Occipital lobe (tissue), 3 donors: ENCODE measurements at places on chromosomes 6 and 20. TPM values are rescaled to one million over a fixed set of nuclear protein-coding genes. Genes with fewer than 3 reads are reported as not detected.

DNA sequence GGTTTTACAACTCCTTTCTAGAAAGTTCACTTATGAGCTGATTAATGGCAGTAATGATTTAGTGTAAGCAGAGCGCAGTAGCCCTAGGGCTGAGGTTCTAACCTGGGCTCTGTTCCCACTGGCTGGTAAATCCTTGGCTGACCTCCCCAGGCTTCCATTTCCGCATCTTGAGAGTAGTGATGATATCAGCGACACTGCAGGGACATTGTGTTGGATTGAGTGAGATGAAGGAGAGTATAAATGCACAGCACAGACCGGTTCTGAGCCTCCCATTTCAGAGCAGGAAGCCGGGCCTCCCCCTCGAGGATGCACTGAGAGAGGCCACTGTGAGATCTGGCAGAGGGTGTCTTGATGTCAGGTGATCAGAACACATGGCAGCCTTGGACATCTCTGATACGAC, 477.2 kb upstream of the SULF2 start:
- no peak for DNase-seq

DNA sequence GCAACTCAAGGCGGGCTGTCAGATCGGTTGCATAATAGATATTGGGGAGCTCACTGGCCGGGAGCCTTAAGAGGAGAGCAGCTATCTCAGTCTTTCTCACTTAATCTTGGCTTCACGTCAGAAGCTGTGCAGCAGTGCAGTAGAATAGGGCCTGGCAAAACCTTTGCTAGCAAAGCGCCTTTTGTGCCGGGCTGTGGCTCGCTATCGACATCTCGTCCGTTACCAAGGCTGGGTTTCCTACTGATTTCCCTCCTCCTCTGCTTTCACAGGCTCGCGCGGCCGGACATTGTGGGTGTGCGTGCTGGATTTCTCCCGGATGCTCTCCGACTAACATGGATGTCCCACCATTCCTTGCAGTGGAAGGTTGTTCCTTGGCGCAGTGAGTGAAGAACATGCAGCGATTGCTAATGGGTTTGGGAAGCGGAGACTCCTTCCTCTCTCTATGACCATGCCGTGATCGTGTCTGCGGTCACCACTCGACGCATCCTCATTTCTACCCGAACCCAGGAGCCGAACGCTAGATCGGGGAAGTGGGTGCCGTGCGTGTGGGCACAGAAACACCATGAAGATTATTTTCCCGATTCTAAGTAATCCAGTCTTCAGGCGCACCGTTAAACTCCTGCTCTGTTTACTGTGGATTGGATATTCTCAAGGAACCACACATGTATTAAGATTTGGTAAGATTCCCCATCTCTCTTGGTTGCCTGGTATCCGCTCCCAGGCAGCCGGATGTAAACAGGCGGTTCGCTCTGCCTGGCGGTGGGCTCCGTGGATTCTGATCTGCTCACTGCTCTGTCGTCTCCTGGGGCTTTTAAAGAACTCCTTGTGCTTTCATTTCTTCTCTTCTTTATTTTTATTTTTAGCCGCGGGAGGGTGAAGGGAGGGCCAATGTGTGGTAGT, 5.5 kb downstream of the GRIK2 start:
- peak; percentile 37 for DNase-seq

GRCh38 chr20:53949319-53949839, 121.0 kb downstream of the BCAS1 start:
- DNase-seq: no peak

GRCh38 chr20:33689973-33690372, 3.8 kb upstream of the E2F1 start:
- no peak for DNase-seq

DNA sequence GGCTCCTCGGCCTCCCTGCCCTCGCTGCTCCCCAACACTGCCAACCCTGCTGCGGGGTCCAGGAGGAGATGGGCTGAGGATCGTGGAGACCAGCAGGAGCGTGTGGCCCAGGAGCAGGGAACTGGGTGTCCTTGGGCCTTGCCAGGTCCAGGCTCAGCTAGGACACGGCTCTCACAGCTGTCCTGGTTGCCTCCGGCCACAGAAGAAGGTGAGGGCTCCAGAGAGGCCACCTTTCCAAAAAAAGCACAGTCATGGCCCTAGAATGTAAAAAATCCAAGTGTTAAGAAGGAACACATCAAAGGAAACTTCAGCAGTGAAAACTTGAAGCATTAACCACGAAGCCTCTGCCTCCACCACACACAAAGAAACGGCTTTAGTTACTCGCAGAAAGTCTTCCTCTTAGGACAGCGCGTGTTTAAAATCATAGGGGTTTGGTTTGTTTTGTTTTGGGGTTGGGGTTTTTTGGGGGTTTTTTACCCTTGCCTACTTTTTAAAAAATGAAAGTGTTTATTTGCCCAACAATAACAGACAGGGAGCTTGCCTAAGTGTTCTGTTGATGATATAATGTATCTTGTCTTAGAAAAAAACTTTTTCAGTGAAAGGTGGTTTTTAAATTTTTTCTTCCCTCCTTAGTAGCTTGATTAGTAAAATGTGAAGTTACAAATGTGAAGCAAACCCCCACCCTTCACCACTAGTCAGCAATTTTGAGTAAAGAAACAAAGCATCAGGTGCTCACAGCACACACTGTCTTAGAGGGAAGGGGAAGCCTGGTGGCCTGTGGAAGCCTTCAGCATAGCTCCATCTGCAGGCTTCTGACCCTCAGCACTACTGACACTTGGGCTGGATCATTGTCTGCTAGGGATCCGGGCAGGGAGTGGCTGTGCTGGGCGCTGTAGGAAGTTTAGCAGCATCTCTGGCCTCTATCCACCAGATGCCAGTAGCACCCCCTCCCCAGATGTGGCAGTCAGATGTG, 60.0 kb downstream of the PTPN1 start:
- DNase-seq: no peak

DNA sequence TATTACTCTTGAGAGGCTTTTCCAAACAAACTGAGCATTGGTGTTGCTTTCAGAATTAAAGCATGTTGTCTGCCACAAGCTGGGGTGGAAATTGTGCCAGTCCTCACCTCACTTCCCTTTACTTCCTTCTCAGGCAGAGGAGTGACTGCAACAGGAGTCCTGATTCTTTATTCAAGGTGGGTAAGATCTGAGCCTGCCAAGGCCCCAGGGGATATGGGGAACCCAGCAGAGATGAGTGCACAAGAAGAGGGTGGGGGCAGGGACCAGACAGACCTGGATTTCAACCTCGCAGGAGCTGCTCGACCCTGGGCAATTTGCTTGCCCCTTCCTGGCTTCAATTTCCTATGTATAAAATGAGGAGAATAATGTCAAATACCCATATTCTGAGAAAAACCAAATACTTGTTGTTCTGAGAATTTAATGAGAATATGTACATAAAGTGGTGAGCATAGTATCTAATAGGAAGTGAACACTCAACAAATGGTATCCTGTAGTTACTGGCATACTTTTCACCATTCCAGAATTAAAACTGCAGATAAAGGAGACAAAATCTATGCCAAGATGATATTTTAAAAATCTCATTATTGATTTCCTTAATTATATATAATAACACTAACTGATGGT, 17.8 kb downstream of the MAN1A1 start:
- no peak for DNase-seq

- no peak for DNase-seq
Measured at GRCh38 chr6:156948807-156949206, 171.6 kb downstream of the ARID1B start.

DNA sequence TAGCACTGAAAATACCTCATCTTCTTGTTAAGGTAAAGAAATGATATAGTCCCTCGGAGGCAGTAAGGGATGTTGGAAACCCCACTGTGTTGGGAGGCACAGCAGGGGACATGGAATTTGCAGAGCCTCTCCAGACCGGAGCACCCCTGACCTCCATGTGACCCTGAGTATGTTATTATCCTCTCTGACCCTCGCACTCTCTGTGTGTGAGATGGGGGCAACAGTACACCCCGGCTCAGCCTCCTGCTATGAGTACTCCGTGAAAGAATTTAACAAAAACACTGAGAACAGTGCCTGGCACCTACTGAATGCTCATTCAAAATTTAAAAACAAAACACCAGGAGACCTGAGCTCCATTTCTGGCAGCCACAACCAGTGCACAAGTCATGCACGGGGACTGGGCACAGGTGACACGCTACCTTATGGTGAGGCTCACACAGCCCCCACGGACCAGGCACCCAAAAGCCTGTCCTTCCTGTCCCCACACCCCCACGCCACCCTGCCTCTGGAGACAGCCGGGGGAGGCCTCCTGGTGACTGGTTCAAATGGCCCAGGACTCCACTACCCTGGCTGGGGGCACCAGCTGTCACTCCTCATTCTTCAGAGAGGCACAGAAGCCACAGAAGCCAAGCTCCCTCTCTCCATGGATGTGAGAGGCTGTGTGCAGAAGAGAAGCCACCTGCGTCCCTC, 6.1 kb downstream of the NINL start:
- DNase-seq: no peak

DNA sequence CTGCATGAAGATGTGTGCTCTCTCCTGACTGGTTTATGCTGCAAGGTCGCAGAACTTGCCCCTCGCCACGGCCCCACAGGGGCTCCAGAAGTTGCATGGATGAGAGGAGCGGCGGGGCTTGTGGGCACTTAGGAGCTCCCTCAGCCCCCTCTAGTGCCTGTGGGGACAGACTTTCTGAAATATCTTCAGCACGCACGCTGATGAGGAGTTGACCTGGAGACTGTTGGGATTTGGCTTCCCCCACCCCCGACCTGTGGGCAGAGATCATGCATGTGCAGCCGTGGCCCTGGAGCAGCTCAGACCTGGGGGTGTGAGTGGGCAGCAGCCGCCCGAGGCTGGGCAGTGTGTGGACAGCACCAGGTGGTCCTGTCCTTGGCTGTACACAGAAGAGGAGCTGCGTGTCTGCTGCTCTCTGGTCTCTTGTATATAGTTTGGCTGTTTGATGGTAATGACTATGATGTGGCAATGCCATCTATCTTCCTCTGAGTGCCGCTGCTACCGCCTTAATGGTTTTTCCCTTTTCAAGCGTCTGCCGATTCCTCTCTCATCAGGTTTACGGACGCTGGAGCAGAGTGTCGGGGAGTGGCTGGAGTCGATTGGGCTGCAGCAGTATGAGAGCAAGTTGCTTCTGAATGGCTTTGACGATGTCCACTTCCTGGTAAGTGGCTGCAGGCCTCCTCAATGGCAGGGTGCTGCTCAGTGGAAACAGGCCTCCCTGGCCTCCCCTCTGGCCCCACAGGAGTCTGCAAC, 81.4 kb downstream of the TCP11 start:
- no peak for DNase-seq

- DNase-seq: no peak
Measured at GRCh38 chr6:14665827-14666724, 548.5 kb downstream of the CD83 start.

- no peak for DNase-seq
Measured at GRCh38 chr6:132973514-132973993, 159.2 kb downstream of the RPS12 start.

DNA sequence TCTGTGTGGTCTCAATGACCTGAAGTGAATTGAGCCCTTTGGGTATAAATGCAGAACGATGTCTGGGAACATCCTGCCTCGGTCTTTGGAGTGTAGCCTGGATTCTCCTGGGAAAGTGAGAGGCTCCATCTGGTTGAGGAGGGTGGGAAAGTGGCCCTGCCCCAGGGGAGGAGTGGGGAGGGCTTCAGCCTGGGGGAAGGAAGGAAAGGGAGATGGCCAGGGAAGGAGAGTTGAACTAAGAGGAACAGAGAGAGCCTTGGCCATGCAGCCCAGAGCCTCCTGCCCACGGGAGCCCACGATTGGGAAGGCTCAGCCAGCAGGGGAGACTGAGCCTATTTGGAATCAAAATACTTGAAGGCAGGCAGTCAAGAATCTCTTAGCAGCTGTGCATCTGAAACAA, 2.3 kb upstream of the EPB41L1 start:
- no peak for DNase-seq

GRCh38 chr6:138593124-138593877, 94.0 kb upstream of the NHSL1 start:
- DNase-seq: no peak

Gene SASH1
- 25.4 TPM for total RNA-seq

Gene DPPA5
- not detected for total RNA-seq

Gene HUS1B
- total RNA-seq: 1.9 TPM

Gene SMLR1
- total RNA-seq: not detected

Gene OTOR
- 0.47 TPM for total RNA-seq

Gene SLC26A8
- 5.3 TPM for total RNA-seq

Gene SYCP2L
- 9.8 TPM for total RNA-seq

Gene FAXC
- total RNA-seq: 49.3 TPM

Gene MSH5
- total RNA-seq: 4.2 TPM

Gene SLC35B2
- 33.1 TPM for total RNA-seq

Gene LHFPL5
- 1.1 TPM for total RNA-seq

Gene DCDC2
- 2.0 TPM for total RNA-seq

Gene DYNLT2
- total RNA-seq: 2.8 TPM

Gene CEP43
- total RNA-seq: 32.3 TPM
